ENCODE measurements at places on chromosomes 6 and 20.

- DNase-seq, result no peak
Measured at GRCh38 chr20:53866794-53867740, 203.3 kb downstream of the BCAS1 start.

GRCh38 chr6:48990739-48991138, 472.3 kb downstream of the MMUT start:
- no peak for DNase-seq

GRCh38 chr20:62832212-62832922, 15.5 kb downstream of the COL9A3 start:
- no peak for DNase-seq

DNA sequence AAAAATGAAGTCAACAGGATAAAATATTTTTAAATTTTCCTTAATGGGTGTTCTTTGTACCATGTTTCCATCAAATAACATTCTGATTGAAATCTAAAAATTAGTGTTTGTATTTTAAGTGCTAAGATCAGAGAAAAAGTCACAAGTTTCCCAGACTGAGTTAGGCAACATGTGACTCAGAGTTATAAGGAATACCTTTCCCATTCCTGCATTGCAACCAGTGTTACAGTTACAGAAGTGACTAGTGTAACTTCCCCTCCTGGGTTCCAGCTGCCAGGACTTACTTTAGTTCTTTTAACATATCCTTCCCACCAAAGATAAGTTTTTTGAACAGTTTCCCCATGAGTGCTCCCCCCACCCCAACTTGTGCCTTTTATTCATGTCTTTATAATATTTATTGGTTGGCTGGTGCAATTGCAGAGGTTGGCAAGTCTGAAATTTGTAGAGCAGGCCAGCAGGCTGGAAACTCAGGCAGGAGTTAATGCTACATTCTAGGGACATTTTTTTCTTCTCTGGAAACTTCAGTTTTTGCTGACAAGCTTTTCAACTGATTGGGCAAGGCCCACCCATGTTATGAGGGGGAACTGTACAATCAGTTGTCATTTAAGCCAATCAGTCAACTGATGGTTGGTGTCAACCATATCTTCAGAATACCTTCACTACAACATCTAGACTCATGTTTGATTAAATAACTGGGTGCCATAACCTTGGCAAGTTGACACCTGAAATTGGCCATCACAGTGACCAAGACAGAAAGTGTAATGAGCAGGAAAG, 22.9 kb upstream of the ESR1 start:
- DNase-seq, result no peak

DNA sequence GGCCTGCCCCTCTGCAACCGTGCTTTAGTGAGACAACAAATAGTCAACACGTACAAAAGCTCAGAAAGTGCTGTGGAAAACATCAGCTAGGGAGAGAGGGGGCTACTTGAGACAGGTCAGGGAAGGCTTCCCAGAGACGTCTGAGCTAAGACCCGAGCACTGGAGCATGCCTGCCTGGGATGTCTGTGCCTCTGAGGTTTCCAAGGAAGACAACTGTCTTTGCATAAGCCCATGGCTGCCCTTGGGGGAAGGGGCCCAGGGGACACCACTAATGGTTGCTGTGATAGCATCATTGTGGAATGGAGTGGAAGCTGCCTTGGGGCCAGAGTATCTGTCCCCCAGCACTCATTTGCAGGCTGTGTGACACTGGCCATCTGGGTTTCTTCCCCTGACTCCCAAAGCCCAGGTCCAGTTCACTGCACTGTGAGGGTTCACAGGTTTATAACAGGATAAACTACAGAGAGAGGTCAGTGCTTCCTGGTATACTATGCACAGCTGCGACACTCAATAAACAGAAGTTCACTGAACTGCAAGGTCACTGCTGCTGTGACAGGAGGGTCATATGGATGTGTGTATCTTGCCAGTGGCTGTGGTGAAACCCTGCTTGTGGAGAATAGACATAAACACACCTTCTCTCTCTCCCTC, 1.5 kb upstream of the ARFGEF2 start:
- no peak for DNase-seq
